ENCODE measurements at places on chromosomes 6 and 20.

- no peak for DNase-seq
Measured at GRCh38 chr20:17806739-17807441, 107.1 kb downstream of the BANF2 start.

- DNase-seq = no peak
Measured at GRCh38 chr20:51272401-51272800, 249.5 kb upstream of the KCNG1 start.

DNA sequence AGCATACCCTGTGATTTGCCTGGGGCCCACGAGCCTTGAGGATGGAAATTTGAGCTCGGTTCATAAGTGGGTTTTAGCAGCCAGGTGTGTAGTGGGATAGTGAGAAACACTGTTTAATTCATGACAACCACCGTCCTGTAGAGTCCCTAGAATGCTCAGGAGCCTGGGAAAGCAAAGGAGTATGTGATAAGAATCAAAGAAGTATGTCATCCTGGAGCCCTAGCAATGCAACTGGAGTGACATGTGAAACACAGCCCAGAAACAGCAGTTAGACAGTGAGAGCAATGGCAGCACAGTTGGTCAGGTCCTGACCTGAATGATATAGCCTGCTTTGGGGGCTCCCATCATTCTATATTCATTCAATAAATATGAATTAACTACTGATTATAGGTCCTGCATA lies 161.2 kb upstream of the ECI2 start:
- DNase-seq = no peak

DNA sequence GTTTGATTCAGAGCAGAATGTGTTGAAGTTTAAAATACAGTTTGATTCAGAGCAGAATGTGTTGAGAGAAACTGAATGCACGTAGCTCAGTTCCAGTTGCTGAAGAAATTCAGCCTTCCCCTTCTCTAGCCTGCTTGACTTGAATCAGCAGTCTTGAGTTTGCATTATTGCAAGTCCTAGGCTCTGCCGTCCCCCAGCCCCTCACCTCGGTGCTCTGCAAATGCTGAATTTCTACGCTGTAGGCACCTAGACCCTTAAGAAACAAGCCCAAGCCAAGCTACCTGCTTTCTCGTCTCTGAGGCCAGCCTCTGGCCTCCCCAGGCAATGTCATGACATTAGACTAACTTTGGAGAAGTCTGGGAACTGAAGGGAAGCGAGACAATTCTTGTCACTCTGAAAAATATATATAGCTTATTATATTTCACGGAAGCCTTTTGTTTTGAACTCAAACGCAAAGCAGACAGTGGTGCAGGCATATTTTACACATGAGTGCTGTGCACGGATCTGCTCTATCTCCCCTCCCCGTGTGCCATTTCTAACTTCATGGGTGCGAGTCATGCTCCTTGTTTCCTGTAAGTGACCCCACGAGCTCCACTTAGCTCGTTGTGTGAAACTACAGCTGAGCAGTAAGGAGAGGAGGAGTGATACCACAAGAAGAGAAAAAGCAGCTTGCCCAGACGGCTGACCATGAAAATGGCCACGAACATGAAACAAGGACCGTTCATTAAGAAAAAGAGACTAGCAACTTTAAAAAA lies 71.4 kb upstream of the DUSP22 start:
- no peak for DNase-seq

DNA sequence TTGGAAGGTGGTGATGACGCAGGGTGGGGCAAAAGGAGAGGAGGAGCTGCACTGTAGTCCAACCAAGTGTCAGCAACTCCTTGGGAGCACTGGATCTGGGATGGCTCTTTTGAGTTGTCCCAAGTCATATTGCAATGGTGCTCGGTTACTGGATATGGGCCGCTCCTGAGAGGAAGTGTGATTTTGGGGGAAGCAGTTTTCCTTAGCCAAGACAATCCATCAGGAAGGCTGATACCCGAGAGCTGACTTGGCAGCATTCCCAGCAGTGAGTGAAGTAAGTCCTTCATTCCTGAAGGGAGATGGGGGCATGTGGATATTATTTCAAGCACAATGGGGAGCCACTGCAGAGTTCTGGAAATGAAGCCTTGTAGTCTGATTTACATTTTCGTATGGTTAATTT lies 354.1 kb downstream of the RFPL4B start:
- DNase-seq = peak; percentile 8

GRCh38 chr20:48329676-48330664 lies 497.8 kb downstream of the PREX1 start:
- no peak for DNase-seq

DNA sequence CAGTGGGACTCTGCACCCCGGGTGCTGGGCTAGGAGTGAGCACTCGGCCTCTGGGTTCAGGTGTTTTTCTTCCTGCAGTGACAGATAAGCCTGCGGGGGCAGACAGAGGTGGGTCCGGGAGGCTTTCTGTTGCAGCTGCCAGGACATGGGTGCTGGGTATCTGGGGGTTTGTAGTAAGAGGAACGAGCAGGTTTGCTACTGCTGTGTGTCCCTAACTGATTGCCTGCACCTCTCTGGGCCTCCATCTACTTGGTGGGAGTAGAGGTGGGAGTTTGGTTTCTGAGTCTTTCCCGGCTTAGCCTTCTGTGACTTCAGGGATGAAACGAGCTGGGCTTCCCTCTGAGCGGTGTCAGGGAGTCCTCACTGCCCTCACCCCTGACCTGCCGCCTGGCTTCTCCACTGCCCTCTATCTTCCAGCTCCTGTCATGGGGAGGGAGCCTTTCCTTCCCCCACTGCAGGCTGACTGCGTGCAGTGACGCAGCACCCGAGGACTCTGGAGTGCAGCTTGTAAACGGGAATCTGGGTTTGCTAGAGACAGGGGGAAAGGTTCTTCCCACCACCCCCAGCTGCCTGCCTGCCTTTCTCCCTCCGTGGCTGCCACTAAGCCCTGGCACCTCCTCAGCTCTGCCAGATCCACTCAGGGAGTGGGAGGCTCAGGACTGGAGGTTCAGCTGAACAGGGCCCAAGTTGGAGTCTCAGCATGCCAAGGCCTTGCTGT lies 6.7 kb downstream of the DLGAP4 start:
- no peak for DNase-seq

DNA sequence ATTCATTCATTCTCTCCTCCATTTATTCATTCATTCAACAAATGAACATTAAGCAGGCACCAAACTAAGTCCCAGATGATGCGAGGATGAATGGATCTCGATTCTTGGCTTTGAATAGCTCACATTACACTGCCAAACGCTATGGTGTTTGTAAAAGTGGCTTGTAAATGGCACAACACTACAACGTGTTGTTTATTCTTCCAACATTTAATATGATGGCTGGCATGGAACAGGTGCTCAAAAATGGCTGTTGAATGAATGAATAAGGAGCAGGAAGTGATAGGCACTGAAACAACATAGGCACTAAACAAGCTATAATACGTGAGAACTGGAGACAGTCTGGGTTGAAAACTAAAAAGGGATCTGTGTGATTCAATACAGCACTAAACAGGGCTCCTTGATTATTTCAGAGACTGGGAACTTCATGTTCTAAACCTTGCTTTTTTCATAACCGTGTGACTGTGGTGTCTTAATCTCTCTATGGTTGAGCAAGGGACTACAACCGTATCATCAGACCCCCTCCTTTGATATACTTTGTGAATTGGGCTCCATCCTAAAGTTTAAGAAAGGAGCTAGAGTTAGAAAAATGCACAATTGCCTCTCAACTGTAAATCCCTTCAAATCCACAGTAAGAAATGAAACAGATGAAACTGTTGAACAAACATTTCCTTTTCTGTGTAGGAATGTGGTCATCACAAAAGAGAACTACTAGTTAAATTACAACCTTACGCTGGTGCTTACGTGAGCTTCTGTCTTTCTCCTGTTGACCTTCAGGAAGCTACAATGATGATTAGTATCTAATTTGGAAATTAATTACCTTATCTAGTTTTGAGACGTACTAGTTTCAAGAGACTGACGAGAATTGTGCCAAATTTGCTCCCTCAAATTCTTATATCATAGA lies 16.9 kb upstream of the SLC16A10 start:
- no peak for DNase-seq

DNA sequence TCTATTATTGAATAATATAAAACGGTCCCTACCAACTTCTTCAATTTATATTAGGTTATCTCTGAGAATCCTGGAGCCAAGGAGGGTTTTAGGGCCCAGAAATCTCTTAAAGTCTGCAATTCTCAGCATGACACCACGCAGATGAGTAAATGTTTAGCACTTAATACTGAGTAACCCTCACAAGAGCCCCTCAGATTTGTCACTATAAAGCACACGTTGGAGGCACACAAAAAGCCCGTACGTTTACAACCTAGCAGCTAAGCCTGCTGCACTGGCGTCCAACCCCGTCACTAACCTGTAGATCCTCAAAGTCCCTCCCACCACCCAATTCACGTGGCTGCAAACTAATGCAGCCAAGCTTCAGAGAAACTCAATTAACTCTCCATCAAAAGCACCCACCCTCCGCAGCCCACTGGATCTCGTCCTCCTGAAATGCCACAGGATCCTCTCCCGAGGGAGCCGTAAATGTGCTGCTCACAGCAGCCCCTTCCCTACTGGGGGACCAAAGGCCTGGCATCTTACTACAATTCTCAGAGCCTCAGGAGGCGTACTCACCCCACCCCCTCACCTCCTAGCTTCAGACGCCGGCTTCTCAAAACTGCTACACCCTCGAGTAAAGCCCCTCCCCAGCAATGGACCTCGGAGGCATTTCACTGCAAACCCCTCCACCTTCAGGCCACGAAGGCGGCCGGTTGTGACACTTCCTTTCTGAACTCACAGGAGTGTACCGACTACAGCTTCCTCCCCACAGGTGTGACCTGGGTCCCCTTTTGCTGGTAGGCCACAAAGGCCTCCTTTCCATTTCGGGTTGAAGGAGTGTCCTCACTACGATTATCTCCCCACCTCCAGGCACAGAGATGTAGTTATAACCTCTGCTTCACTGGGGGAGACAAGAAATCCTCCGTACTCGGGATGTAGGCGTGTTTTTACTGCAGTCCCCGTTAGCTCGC lies 909 bp downstream of the CPNE1 start:
- DNase-seq = peak; percentile 70

GRCh38 chr6:126657561-126658175 lies 317.8 kb downstream of the CENPW start:
- DNase-seq = no peak

DNA sequence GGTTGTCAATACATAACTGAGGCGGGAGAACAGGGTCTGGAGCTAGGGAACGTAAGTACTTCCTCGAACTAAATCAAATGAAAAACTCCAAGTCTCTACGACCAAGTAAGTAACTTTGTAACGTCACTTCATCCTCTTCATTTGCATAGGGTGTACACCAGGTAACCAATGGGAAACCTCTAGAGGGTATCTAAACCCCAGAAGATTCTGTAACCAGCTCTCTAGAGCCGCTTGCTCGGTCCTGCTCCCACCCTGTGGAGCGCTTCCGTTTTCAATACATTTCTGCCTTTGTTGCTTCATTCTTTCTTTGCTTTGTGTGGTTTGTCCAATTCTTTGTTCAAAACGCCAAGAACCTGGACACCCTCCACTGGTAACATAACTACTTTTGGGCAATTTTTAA lies 133.5 kb upstream of the TMEM170B start:
- DNase-seq = no peak

GRCh38 chr6:41470029-41470330 lies 76.2 kb upstream of the FOXP4 start:
- DNase-seq = no peak

DNA sequence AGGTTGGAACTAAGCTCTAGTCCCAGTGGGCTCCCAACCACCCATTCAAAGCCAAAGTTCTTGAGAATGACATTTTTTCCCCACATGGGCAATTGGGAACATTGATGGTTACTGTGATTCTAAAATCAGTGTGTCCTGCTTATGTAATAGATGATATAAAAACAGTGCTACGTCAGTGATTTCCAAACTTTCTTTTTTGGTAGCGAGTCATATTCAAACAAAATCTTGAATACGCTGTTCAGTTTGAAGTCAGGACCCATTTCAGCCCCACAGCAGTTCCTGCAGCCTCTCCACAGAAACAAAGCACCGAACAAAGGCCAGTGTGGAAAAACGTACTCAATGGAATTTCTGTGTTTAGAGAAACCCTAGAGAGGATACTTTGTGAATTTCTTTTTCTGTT lies 170.0 kb upstream of the OLIG3 start:
- no peak for DNase-seq

DNA sequence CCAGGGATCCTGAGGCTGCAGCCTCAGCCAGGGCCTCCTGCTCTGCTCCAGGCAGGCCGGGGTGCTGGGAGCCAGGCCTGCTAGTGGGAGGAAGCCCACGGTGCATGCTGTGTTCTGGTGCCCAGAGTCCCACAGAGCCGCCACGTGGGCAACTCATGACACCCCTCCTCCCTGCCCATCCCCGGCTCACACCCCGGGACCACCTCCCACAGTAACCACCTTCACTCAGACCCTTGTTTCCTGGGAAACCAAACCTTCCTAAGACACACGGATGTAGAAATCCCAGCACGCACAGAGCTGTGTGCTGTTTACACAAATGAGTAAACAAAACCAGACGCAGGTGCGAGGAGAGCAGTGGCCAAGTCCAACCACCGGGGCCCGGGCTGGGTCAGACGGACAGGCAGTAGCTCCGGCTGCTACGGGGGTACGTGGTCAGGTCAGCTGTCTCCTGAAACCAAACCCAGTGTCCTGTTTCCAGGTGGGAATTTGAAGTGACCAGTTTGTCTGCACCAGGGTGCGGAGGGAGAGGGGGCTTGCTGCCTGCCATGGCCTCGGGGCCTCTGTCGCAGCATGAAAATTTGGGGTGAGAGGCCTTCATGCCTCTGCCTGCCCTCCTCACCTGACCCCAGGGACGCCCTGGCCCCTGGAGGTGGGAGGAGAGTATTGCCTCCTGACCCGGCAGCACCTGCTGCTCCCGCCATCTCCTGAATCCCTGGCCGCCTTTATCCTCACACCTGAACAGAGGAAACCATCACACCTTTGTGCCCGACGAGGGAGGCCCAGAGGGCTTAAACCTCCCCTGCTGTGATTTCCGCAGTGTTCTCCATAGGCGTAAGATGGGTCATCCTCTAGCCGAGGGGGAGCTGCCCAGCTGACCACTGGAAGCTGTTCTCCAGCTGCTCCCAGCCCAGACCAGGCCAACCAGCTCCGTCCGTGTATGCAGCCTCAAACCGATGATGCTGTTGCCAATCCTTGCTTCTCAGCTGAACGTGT lies 52.0 kb upstream of the SMOC2 start:
- no peak for DNase-seq

DNA sequence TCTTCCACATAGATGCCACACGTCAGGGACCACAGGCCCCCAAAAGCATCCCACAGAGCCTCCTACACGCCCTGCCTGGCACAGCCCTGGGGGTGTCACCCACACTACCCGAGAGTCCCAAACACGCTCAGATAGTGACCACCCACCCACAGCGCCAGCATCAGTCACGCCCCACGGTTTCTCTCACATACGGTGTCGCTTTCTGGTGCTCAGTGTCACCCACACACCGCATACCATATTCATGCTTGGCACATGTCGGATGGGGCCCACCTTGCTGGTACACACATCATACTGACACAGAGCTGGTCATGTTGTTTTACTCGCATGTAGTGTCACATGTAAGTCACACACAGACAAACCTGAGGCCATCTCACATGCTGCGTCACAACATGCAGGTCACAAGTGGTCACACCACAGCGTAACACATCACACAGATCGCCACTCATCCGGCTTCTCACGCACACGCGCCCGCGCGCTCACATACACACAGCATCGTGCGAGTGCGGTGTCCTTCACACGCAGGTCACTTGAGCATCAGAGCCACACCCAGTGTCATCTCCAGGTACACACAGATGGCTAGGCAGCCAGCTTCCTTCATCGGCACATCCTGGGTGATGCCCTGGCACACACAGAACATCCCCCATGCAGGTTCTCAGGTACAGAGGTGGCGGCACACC lies 3.4 kb downstream of the TEAD3 start:
- DNase-seq = no peak

All from DMS79 (cell line).